Choroid plexus epithelial cell (primary cell): ENCODE measurements at places on chromosomes 4 and X.

DNA sequence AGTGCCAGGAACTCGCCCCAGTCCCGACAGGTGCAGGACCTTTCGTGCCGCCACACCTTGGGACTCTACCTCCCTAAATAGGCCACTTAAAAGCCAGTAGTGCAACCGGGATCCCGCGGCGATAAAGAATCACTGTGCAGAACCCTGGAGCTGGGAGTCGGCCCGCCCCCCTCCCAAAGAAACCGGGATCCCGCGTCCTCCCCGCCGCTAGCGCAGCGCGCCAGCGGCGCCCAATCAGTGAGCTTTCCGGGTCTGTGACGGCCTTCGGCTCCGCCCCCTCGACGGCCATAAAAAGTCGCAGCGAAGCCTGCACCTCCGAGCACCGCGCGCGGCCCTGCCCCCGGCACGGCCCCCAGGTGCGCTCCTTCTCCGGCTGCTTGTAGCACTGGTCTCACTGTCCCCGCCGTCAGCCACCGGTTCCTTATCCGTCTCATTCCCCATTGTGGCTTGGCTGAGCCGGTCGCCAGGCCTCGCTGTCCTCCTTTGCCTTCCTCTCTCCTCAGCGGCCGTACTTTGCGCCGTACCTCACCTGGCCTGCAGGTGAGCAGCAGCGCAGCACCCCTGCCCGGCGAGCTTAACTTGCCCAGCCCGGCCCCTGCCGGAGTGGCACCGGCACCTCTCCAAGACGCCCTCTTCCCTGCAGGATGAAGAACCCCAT, at the start of gene LRAT:
Gene LRAT, plus strand, starts transcription at position 318 of the 658 bp plus-strand sequence. Its CDS starts 327 bp downstream, at position 645.
- DNase-seq: no peak

- no peak for DNase-seq
These were observed 121.2 kb upstream of the MID1 start for GRCh38 chrX:10741550-10741949.

GRCh38 chr4:147578051-147578476, 39.1 kb upstream of the TMEM184C start:
- DNase-seq: peak; percentile 96

DNA sequence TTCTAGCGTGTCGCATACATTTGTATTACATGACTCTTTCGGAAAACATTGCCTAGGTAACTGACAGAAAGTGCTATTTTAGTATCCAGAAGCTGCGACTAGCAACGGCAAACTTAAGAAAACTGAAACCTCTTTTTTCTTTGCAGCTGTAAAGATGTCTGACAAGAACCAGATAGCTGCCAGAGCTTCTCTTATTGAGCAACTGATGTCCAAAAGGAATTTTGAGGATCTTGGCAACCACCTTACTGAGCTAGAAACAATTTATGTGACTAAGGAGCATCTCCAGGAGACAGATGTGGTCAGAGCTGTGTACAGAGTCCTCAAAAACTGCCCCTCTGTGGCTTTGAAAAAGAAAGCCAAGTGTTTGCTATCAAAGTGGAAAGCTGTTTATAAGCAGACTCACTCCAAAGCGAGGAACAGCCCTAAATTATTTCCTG, 9.4 kb downstream of the TCEANC start:
- peak; percentile 66 for DNase-seq

DNA sequence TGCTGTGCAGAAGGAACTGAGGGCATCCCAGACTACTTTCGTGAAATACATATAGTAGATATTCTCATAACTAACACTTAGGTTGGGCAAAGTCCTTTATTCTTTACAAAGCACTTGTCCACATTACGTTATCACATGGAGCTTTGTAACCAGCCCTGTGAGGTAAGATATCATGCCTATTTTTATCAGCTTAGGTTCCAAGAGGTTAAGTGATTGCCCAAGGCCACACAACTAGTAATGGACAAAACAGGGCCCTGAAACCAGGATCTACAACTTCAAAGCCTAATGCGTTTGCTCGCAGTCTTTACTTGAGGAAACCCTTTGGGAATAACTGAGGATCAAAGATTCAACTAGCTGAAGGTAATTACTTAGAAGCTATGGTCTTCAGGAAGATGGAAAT, 261.5 kb downstream of the GPC3 start:
- no peak for DNase-seq

GRCh38 chr4:188437535-188437934, 298.3 kb downstream of the TRIML1 start:
- DNase-seq: no peak

DNA sequence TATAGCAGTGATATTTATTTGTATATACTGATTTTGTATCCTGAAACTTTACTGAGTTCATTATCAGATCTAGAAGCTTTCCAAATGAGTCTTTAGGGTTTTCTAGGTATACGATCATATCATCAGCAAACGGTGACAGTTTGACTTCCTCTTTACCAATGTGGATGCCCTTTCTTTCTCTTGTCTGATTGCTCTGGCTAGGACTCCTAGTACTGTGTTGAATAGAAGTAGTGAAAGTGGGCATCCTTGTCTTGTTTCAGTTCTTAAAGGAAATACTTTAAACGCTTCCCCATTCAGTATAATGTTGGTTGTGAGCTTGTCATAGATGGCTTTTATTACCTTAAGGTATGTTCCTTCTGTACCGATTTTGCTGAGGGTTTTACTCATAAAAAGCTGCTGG, 37.5 kb downstream of the CBR4 start:
- DNase-seq: no peak

DNA sequence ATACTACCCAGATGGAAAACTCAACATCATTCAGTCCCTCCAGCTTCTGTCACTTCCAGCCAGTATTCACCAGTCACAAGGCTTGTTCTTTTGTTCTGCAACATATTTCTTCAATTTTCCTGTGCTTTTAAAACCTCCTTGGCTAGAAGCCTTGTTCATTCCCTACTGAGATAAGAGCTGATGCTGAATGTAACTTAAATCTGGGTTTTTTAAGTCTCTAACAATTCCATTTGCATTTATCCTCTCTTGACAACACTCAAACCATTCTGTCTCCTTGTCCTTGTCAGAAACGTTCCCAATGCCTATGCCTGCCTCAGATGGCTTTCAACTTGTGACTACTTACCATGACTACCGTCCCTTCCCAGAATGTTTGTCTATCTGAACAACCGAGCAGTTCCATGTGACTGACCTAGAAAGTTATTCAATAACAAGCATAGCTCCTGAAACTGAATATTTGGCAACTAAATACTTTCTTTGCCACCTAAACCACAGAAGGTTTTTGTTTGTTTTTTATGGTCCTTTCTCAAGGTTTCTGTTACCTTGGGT, 682.9 kb upstream of the GALNTL6 start:
- DNase-seq: peak; percentile 2

- no peak for DNase-seq
These were observed 9.4 kb downstream of the ZMYM3 start for GRCh38 chrX:71244359-71245128.

GRCh38 chr4:74660866-74661265, 133.5 kb downstream of the BTC start:
- no peak for DNase-seq

DNA sequence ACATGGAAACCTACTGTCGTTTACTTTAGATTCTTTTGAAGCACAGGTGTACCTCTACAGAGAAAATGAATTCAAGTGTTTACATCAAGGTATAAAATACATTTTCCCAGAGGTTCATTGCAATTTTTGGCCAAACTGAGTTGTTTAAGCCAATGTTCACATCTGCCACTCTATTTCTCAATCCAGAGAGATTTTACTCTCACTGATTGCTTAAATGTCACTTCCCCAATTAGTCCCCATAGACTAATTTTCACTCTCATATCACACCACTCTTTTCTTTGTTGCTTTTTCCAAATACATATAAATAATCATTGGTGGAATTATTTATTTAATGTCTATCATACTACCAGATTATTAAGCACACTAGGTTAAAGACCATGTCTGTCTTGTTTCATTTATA, 271.8 kb downstream of the PPP3CA start:
- no peak for DNase-seq

GRCh38 chrX:56281789-56282188, 49.6 kb downstream of the KLF8 start:
- peak; percentile 35 for DNase-seq

DNA sequence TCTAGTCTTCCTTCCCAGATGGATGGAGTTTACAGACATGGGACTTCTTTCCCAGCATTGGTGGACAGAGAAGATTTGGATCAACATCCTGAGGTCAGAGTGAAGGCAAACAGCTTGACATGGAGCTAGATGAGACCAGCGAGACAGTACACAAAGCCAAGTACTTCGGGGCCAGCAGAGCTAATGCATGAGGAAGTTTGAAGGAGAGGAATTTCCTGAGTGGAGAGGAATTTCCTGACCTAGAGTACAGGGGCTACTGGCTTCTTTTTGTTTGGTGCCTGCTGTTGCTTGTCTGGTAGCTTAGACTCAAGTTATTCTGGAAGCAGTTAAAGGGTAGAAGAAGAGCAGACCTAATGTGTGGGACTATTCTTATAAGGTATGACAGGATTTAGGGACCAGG, 69.1 kb upstream of the EOLA2 start:
- DNase-seq: peak; percentile 33

DNA sequence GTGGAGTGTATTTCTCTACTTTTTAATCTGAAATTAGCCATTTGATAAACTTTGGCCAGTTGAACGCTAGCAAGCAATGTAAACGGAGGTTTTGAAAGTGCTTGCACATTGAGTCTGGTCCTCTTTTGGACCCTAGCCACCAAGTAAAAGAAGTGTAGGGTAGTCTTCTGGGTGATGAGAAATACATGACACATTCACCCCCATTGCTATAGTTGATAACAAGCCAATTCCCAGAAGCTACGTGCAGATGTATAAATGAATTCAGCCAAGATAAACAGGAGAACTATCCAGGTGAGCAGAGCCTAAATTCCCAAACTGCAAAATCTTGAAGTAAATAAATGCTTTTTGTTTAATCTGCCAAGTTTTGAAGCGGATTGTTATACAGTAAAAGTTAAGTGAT, 965.4 kb upstream of the GRIA3 start:
- DNase-seq: no peak

DNA sequence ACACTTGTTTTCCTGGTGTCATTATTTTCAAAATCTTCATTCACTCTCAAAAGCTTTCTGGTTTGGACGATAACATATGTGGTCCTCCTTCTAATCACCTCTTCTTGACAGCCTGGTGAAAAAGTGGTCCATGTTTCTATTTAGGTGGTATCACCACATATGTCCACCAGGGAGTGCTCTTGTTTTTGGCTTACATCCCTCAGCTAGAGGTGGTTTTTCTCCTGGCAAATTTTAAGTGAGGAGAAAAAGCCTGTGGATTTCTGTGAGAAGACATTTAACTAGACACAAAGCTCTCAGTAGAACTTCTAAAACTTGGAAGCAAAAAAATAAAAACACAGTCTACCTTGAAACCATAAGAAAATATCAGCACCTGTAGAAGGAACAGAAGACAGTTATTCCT, 58.0 kb upstream of the FRMPD4 start:
- DNase-seq: peak; percentile 59

- no peak for DNase-seq
These were observed 97.3 kb downstream of the GEMIN8 start for GRCh38 chrX:13932416-13932815.

DNA sequence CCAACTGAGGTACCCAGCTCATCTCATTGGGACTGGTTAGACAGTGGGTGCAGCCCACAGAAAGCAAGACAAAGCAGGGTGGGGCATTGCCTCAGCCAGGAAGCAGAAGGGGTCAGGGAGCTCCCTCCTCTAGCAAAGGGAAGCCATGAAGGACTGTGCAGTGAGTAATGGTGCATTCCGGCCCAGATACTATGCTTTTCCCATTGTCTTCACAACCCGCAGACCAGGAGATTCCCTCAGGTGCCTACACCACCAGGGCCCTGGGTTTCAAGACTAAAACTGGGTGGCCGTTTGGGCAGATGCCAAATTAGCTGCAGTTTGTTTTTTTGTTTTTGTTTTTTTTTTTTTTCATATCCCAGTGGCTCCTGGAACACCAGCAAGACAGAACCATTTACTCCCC, 235.3 kb downstream of the TACR3 start:
- no peak for DNase-seq

DNA sequence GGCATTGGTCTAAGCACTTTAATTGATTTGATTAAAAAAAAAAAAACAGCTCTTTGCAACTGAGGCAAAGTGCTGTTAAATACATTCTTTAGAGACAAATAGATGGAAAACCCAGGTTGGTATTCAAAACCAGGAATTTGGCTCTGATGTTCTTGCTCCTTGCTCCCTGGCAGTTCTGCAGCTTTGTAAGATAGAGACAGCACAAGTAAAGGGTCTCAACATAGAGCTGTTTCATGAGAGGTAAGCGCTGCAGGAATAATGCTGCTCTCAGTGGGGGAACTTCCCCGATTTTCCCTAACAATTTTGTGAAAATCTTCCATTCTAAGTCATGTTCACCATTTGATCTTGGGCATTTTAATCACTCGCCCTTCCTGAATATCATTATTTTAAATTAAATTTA, 479.5 kb upstream of the HS3ST1 start:
- no peak for DNase-seq

- peak; percentile 96 for DNase-seq
These were observed 46.3 kb downstream of the RASSF6 start for GRCh38 chr4:73573794-73574528.

GRCh38 chr4:82818664-82819662, 20.4 kb upstream of the SCD5 start:
- DNase-seq: no peak

DNA sequence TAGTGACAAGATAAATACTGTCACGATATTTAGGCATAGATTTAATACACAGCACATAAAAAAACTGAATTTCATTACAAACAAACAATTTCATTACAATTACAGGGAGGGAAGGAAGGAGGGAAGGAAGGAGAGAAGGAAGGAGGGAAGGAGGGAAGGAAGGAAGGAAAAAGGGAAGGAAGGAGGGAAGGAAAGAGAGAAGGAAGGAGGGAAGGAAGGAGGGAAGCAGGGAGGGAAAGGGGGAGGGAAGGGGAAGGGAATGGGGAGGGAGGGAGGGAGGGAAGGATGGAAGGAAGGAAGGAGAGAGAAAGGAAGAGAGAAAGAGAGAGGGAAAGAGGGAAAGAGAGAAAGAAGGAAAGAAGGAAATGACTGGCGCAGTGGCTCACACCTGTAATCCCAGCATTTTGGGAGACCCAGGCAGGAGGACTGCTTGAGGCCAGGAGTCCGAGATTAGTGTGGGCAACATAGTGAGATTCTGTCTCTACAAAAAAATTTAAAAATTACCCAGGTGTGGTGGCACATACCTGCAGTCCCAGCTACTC, 64.6 kb downstream of the FBXW7 start:
- DNase-seq: no peak

- DNase-seq: no peak
These were observed 29.2 kb upstream of the TRIM2 start for GRCh38 chr4:153174821-153175567.
